ENCODE measurements at places on chromosomes 16 and 17. TPM values are rescaled to one million over a fixed set of nuclear protein-coding genes. Genes with fewer than 3 reads are reported as not detected.

The SLC6A2 gene
- total RNA-seq: not detected

The IL34 gene
- total RNA-seq: 2.1 TPM

The TNFSF12 gene
- 29.9 TPM for total RNA-seq

The ABCA6 gene
- total RNA-seq: 18.5 TPM

The ZNF319 gene
- 10.0 TPM for total RNA-seq

The SOX15 gene
- 1.9 TPM for total RNA-seq

The TBX4 gene
- not detected for total RNA-seq

The SPATA22 gene
- 0.44 TPM for total RNA-seq

The CCL16 gene
- not detected for total RNA-seq

The ABCC3 gene
- 0.88 TPM for total RNA-seq

The SCARF1 gene
- 12.2 TPM for total RNA-seq

The C16orf86 gene
- 2.9 TPM for total RNA-seq

The METTL26 gene
- 49.2 TPM for total RNA-seq

- DNase-seq: no peak
These were observed 124.9 kb upstream of the KCNJ16 start for GRCh38 chr17:69949973-69950695.

DNA sequence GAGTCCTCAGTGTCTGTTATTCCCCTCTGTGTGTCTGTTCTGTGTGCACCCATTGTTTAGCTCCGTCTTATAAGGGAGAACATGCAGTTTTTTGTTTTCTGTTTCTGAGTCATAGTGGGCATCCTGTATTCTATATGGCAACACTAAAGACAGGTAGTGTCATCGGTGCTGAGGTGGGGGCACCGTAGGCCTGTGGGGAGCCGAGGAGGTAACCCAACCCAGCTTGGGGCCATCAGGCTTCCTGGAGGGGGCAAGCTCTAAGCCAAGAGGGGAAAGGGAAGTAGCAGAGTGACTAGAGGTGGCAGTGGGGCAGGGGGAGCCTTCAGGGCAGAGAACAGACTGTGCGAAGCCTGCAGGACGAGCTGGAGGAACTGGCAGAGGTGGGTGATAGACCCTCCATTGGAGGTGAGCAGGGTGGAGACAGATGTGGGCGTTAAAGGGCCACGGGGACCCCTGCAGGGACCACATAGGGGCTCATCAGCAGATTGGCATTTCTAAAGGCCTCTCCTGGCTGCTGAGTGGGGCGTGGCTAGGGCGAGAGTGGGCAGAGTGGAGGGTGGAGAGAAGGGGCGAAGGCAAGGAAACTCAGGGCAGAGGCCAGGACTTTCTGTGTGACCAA is 36.5 kb downstream of the CPNE2 start:
- no peak for DNase-seq

- DNase-seq: no peak
These were observed 115.1 kb upstream of the RPL38 start for GRCh38 chr17:74088285-74088933.

DNA sequence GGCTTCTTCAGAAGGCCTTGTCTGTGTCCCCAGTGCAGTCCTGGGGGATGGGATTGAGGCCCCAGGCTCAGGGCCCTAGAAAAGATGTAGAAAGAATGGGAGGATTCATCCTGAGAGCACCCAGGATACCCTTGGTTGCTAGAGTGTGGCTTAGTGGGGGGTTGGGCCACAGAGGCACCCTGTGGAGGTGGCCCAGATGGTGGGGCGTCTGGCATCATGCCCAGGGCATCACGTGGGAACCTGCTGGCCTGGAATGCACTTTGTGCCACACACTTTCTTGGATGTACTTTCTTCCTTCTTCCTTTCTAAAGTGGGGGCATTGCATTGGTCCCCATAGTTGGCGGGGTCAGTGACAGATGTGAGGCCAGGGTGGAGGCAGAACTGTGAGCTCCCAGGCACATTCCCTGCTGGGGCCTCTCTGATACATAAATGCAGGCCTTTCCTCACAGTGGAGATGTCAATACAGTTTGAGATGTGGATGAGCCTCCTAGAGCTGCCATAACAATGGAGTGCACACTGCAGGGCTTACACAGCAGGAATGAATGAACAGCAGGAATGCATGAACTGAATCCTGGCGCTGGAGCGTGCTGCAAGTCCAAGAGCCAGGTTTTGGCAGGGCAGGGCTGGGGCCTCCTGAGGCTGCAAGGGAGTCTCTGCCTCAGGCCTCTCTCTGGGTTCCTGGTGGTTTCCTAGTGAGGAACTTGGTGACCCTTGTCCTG is 43.3 kb downstream of the MGAT5B start:
- no peak for DNase-seq

DNA sequence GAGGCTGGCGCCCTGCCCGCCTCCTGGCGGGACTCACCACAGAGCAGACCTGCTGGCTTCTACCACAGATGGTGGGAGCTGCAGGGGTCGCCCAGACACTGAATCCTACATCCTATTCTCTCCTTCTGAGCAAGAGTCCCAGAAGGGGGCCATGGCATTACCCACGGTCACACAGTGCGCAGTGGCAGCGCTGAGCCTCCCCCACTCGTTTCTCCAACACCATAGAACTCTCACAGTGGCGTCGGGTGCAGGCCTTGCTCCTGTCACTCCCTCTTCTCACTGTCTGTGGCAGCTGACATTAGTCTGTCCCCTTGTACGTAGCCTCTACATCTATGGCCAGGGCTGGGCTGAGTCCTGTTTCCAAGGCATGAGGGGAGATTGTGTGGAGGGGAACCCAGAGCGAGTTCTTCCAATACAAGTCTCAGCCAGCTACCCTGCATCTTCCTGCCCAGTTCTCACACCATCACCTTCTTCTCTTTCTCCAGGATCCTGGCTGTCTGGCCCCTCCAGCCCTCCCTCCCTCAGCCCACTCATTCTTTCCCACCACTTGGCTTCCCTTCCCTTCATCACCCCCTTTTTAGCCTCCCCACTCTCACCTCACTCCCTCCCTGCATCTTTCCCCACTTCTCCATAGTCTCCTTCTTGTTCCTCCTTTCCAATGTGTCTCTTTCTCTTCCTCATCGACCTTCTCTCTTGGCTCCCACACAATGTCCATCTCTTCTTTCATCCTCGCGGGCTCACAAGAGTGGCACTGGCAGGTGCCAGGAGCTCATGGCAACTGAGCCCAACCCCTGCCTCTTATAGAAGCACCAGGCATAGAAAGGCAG is 5.9 kb downstream of the UBTF start:
- DNase-seq: no peak

DNA sequence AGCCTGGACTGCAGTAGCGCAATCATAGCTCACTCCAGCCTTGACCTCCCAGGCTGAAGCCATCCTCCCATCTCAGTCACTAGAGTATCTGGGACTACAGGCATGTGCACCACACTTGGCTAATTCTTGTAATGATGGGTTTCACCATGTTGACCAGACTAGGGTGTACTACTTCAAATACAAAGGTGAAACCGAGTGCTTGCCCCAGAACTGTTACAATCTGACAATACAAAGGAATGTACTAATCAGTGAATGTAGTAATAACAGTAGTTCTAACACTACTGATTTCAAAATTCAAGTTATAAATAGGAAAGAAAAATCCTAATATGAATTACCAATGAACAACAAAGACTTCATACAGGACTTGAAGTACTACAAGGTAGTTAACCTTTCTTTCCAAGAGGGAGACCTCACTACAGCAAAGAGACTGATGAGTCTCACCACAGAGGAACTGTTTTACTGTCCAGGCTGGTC is 24.4 kb downstream of the CRK start:
- DNase-seq: no peak

DNA sequence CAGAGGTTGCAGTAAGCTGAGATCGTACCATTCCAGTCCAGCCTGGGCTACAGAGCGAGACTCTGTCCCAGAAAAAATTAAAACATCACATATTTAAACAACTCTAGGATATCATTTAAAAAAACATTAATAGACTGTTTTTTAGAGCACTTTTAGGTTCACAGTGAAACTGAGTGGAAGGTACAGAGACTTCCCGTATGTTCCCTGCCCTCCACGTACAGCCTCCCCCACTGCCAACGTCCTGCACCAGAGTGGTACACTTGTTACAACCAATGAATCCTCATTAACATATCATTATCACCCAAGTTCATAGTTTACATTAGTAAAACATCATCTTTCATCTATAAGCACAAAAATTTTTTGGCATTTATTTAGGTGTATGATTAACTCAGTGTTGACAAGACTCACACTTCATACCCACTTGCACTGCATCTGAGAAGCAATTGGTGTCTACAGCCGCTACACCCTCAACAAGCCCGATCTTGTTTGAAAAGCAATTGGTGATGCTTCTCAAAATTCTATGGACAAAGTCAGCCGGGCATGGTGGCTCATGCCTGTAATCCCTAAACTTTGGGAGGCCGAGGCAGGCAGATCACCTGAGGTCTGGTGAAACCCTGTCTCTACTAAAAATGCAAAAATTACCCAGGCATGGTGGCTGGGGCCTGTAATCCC is 39.9 kb upstream of the STH start:
- no peak for DNase-seq

DNA sequence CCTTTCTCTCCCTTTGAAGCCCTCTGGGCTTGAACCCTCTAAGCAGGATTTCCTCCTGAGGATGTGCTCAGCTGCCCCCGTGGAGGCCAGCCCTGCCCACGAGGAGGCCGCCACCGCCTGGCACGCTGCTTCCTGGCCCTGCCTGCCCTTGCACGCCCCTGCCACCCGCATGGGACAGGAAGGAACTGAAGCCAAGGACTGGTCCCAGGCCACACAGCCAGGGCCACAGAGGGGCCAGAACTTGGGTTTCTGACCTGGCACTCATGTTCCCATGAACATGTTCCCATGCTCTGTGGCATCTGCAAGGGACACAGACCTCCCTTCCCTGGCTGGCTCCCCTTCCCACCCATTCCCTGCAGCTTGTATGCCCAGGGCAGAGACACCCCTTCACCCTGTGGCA is 24.1 kb upstream of the MTSS2 start:
- DNase-seq: no peak

- DNase-seq: no peak
These were observed 114.9 kb downstream of the CDH8 start for GRCh38 chr16:61921373-61921772.

- DNase-seq: no peak
These were observed 62.9 kb upstream of the ATF7IP2 start for GRCh38 chr16:10322723-10323527.

DNA sequence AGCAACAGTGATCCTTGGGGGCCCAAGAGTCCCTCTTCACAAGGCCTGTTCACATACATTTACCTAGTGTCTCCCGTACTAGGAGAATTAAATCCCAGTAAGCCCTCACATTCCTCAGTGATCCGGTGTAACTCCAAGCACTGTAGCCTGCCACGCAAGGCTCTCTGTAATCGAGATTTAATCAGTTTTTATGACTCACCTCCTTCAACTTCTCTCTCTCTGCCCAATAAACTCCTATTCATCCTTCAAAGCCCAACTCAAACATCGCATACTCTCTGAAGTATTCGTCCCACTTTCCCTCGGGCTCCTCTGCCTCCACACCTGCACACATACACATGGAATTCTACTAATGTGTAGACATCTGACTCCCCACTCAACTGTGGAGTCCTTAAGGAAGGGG is 141.8 kb downstream of the CMIP start:
- no peak for DNase-seq

GRCh38 chr16:68289621-68290329 is 21.0 kb downstream of the SLC7A6OS start:
- no peak for DNase-seq

DNA sequence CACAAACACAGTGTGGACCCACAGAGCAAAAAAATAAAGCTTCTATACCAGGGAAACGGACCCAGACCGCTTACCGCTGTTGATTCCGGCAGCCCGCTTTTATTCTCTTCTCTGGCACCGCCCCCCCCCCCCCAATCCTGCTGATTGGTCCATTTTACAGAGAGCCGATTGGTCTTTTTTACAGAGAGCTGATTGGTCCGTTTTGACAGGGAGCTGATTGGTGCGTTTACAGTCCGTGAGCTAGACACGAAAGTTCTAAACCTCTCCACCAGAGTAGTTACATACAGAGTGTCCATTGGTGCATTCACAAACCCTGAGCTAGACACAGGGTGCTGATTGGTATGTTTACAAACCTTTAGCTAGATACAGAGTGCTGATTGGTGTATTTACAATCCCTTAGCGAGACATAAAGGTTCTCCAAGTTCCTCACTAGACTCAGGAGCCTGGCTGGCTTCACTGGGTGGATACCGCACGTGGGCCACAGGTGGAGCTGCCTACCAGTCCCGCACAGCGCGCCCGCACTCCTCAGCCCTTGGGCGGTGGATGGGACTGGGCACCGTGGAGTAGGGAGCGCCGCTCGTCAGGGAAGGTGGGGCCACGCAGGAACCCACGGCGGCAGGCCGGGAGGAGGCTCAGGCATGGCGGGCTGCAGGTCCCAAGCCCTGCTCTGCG is 92.4 kb downstream of the HAPSTR1 start:
- DNase-seq: no peak

DNA sequence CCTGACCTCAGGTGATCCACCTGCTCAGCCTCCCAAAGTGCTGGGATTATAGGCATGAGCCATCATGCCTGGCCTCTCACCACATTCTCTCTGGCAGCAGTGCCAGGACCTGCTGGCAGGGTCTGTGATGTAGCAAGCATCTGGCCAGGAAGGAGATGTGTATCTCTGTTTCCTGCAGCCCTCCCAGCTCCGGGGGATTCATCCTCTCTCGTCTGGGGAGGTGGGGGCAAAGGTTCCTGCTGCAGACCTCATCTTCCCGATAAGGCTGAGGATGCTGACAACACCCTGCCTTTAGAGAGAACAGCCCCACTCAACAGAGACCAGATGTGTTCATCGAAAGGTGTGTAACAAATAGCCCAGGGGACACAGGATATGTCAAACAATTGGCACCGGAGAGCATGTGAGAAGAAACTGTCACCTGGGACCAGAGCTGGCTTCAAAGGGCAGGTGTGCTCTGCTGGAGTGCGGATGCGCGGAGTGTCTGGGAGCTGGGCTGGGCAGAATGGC is 54.8 kb upstream of the SEC14L1 start:
- DNase-seq: no peak

DNA sequence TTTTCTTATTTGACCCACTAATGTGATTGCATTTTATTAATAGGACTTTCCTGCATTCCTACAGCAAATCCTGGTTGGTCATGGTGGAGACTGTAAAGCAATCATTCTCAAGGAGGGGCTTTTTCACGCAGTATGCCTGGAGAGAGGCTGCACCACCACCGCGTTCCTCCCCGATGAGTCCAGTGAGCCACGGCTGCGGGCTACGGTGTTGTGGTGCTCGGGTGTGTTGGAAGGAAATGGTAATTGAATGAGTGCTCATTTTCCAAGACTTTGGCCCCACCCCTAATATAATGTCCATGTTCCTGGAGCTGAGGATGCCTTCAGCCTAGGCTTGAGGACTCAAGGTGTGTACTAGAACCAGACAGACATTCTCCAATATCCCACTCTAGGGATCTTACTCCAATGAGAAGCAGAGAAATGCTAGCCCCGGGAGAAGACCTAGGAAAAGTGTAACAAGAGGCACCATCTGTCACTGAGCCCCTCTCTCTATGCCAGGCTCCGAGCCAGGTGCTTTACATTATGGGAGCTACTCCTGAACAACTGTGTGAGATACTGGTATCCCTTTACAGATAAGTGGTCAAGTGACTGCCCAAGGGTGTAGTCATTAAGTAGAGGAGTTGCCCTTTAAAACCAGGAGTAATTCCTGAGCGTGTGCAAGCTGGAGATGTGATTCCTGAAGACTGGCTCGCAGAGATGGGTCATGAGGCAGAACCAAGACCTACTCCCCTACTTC is 39.4 kb downstream of the HEATR6 start:
- DNase-seq: no peak

- DNase-seq: no peak
These were observed 36.2 kb upstream of the DNAH17 start for GRCh38 chr17:78613416-78613815.

GRCh38 chr16:89290887-89291286 is 73.4 kb downstream of the ZNF778 start:
- no peak for DNase-seq

GRCh38 chr17:61476476-61477203 is 24.4 kb downstream of the TBX4 start:
- no peak for DNase-seq

GRCh38 chr17:48951572-48951971 is 6.9 kb upstream of the SNF8 start:
- DNase-seq: no peak
